Heart left ventricle (tissue), 16 donors: ENCODE measurements at places on chromosomes 12 and 14. TPM values are rescaled to one million over a fixed set of nuclear protein-coding genes. Genes with fewer than 3 reads are reported as not detected.

DNA sequence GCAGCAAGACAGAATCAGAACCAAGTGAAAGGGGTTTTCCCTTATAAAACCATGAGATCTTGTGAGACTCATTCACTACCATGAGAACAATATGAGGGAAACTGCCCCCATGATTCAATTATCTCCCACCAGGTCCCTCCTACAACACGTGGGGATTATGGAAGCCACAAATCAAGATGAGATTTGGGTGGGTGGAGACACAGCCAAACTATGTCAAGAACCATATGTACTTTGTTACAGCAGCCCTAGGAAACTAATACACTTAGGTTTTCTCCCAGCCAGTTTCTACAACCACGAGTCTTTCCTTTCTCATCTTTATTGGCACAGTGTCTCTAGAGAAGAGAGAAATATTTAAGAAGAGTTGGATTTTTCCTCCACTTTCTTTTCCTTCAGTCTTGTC lies 72.6 kb downstream of the BTG1 start:
- H3K36me3 ChIP-seq = no peaks in the 10 kb centered on the region
- H3K4me3 ChIP-seq = no peak overlapping the region
- no peaks in the 10 kb centered on the region for H3K27me3 ChIP-seq

DNA sequence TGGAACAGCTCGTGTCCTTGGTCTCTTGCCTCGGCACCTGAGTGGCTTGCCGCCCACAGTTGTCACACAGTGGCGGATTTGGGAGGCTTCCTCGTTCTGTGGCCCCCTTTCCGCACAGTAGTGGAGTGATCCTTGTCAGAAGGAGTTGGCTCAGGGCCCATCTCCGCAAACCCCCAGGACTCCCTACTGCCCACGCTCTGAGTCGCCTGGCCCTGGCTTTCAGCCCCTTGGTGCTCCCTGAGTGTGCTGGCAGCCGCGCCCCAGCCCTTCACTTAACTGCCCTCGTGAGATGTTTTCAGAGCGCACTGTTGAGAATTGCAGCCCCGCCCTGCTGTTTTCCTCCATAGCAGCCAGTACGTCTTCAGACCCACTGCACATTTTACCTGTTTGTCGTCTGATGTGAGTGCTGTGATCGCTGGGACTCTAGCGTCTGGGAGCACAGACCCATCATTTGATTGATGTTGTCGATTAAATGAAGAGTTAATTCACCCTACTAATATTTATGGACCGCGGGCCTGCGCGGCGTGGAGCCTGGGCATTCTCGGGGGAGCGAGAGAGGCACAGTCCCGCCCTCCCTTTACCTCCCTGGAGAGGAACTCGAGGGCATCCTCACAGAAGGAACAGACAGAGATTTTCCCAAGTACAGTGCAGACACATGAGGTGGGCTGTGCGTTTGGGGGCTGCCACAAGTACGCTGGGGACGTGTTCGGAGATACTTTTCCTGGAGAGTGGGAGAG lies 91.8 kb downstream of the DDX51 start:
- peaks cover 12% of the 10 kb centered on the region for H3K36me3 ChIP-seq
- no peak overlapping the region for H3K27ac ChIP-seq
- DNase-seq = no peak
- H3K27me3 ChIP-seq = no peaks in the 10 kb centered on the region
- no peak overlapping the region for H3K4me3 ChIP-seq

TAS2R50 gene
- 0.93 TPM for total RNA-seq

DNA sequence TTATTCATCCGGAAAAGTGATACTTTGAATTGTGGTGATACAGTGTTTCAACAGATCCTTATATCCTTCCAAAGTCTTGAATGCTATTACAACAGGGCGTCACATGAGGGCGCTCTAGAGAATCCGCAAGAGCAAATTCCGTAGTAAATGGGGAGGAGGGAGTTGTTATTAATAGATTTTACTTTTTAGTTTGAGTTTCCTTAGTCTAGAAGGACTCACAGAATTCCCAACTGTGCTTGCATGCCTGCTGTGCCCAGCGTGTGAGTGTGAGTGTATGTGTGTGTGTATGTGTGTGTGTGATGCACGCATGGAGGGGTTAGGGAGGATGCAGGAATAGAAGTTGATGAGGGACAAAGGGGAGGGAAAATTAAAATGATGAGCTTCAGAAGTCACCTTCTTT lies 375.3 kb downstream of the C12orf75 start:
- H3K4me1 ChIP-seq = peaks cover 19% of the 10 kb centered on the region
- peak; percentile 58 for DNase-seq
- H3K4me3 ChIP-seq = no peak overlapping the region
- no peaks in the 10 kb centered on the region for H3K36me3 ChIP-seq
- H3K27ac ChIP-seq = peak overlapping the region; percentile 61

- no peak overlapping the region for H3K4me3 ChIP-seq
- H3K27ac ChIP-seq = no peak overlapping the region
- DNase-seq = no peak
- peaks cover 65% of the 10 kb centered on the region for H3K36me3 ChIP-seq
- no peaks in the 10 kb centered on the region for H3K27me3 ChIP-seq
- no peaks in the 10 kb centered on the region for H3K4me1 ChIP-seq
Observed at GRCh38 chr12:88111074-88111652, 30.7 kb downstream of the CEP290 start.

DNA sequence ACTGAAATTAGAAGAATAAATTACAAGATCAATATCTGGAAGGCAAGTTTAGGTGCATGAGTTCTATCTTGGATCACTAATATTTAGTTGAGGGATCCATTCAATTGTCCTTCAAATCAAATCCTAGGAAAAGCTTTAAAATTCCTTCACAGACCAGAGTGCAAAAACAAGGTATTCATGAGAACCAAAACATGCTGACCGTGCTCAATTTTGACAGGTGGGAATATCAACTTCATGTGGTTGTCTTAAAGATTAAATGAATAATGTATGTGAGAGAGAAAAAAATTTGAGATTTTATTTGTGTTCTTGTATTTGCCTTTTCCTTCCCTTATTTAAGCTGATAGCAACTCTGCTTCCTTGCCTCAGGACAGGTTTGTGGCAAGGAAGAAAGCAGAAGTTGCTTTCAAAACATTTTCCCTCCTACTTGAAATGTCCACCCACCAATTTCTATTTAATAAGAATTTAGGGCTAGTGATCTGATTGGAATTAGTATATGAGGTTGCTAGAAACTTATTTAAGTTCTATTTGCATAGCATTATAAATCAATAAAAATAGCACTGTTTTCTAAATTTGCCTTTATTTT lies 4.9 kb upstream of the PPP1R12A start:
- H3K27ac ChIP-seq = no peak overlapping the region
- no peak for DNase-seq
- no peaks in the 10 kb centered on the region for H3K36me3 ChIP-seq

DNA sequence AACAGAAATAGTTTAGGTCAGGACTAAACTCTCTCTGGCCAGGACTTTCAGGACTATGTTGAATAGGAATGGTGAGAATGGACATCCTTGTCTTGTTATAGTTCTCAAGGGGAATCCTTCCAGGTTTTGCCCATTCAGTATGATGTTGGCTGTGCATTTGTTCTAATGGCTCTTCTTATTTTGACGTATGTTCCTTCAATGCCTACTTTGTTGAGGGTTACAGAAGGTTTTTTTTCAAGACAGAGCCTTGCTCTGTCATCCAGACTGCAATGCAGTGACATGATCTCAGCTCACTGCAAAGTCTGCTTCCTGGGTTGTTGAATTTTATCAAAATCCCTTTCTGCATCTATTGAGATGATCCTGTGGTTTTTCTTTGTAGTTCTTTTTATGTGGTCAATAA lies 79.5 kb upstream of the NID2 start:
- H3K27me3 ChIP-seq = no peaks in the 10 kb centered on the region
- DNase-seq = no peak
- H3K4me3 ChIP-seq = no peak overlapping the region
- H3K4me1 ChIP-seq = no peaks in the 10 kb centered on the region

IL22 gene
- not detected for total RNA-seq

HOXC5 gene
- not detected for total RNA-seq

DNA sequence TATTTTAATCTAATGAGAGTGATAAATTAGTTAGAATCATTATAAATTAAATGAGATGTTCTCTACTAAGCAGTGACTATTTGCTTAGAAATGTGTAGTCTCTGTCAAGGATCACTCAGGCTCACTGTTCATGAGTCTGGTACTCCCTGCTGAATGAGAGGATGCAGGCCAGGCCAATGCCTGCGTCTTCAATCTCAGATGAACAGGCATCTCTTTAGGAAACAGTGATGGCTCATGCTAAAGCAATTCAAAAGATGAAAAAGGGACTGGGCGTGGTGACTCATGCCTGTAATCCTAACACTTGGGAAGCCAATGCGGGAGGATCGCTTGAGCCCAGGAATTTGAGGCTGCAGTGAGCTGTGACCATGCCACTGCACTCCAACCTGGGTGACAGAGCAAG lies 106.8 kb downstream of the ZFC3H1 start:
- no peak overlapping the region for H3K27ac ChIP-seq
- H3K4me1 ChIP-seq = no peaks in the 10 kb centered on the region
- H3K27me3 ChIP-seq = no peaks in the 10 kb centered on the region
- no peak for DNase-seq
- no peak overlapping the region for H3K4me3 ChIP-seq

DNA sequence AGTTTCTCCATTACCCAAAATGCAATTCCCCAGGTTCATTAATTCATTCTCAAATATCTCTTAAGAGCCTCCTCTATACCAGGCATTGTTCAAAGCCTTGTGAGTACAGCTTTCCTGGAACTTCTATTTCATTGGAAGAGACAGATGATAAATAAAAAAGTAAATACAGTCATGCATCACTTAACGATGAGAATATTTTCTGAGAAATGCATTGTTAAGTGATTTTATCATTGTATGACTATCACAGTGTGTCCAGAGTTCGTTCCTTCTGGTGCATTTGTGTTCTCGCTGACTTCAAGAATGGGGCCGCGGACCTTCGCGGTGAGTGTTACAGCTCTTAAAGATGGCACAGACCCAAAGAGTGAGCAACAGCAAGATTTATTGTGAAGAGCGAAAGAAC lies 66.0 kb downstream of the ANO4 start:
- no peaks in the 10 kb centered on the region for H3K36me3 ChIP-seq
- no peaks in the 10 kb centered on the region for H3K4me1 ChIP-seq
- H3K27ac ChIP-seq = no peak overlapping the region
- no peak overlapping the region for H3K4me3 ChIP-seq
- DNase-seq = no peak

DNA sequence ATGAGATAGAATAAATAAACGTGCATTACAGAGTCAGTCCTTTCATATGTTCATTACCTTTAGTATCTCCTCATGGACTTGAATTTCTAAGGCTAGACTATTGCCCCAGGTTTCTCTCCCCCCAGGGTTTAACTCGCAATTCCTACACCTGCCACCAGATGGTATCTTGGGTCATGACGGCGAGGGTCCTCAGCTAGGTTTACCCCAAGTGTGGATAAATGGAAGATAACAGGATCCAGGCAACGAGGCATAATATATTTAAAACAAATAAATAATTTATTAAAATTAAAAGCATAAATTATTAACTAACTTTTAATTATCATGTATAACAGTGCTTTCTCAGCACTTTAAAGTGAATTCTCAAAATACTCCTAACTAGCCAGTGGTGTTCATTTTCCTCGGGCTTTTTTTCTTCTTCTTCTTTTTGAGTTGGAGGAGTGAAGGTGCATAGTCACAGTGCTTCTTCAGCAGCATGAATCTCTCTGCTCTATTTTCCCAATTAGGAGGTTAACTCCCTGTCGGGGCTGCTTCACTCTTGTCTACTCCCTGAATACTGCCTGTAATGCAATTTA lies 243.5 kb upstream of the CAND1 start:
- H3K36me3 ChIP-seq = no peaks in the 10 kb centered on the region
- no peak overlapping the region for H3K4me3 ChIP-seq
- H3K4me1 ChIP-seq = no peaks in the 10 kb centered on the region
- no peak for DNase-seq
- H3K27me3 ChIP-seq = no peaks in the 10 kb centered on the region
- H3K27ac ChIP-seq = no peak overlapping the region

DNA sequence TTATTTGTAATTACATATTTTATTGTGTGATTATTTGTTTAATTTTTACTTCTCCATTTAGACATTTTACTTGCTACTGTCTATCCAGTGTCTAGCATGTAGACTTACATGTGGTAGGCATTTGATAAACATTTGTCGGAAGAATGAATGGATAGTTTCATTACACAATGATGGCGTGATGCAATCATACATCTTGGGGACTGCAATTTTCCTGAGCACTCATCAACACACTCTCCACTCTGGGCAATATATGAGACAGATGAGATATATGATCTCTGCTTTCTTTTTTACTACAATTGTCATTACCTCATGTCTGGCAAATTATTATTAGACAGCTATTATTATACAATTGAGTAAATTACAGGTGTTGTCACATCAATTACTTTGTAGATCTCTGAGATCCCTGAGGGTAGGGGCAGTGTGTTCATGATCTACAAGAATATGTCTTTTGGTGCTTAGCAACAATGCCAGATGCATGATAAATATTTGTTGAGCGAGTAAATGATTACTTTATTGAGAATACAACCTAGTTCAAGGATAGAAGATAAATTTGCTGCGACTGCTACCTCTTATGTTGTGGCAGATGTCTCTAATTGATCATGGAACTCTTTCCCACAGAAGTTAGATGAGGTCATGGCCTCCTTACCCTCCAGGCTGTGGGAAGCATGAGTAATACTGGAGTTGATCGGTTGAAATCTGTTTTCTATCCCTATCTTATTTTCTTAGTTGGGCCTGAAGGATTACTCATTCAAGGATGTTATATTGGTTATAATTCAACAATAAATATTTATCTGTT lies 416.0 kb downstream of the LRIG3 start:
- no peaks in the 10 kb centered on the region for H3K27me3 ChIP-seq
- H3K4me1 ChIP-seq = no peaks in the 10 kb centered on the region
- H3K4me3 ChIP-seq = no peak overlapping the region
- DNase-seq = no peak
- no peak overlapping the region for H3K27ac ChIP-seq
- H3K36me3 ChIP-seq = no peaks in the 10 kb centered on the region

ACVRL1 gene
- 74.8 TPM for total RNA-seq

DNA sequence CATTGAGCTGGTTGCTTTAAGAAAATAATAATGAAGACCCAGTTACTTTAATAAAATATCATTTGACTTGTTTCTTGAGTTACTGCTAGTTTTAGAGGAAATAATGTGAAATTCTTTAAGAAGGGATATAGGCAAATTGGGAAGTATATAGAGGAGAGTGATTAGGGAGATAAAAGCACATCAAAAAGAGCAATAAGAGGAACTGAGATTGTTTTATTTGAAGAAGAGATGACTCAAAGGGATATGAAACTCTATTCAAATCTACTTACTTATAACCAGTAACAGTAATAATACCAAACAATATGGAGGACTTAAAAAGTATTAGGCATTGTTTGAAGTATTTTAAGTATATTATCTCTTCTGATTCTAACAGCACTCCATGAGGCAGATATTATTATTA lies 37.1 kb downstream of the LRRK2 start:
- H3K36me3 ChIP-seq = no peaks in the 10 kb centered on the region
- no peaks in the 10 kb centered on the region for H3K4me1 ChIP-seq
- no peaks in the 10 kb centered on the region for H3K27me3 ChIP-seq

GRCh38 chr12:89968151-89968700 lies 259.6 kb upstream of the ATP2B1 start:
- no peak overlapping the region for H3K27ac ChIP-seq
- peaks cover 5% of the 10 kb centered on the region for H3K4me1 ChIP-seq
- no peak for DNase-seq
- no peak overlapping the region for H3K4me3 ChIP-seq
- H3K36me3 ChIP-seq = no peaks in the 10 kb centered on the region

PTPRO gene
- total RNA-seq = 0.96 TPM

TDRD9 gene
- total RNA-seq = 1.1 TPM
